ENCODE measurements at places on chromosomes 7 and 10. TPM values are rescaled to one million over a fixed set of nuclear protein-coding genes. Genes with fewer than 3 reads are reported as not detected.

The TDRD1 gene
- 4.7 TPM for total RNA-seq

The GPR26 gene
- not detected for total RNA-seq

The CLCN1 gene
- under 0.01 TPM for total RNA-seq

The OGDHL gene
- 0.16 TPM for total RNA-seq
